ENCODE measurements at places on chromosomes 1 and 21.
A peak's percentile ranks its signal among the peaks of the same experiment; 100 is the strongest.

- no peak for DNase-seq
These were observed 122.8 kb upstream of the USP24 start for GRCh38 chr1:55337801-55338447.

DNA sequence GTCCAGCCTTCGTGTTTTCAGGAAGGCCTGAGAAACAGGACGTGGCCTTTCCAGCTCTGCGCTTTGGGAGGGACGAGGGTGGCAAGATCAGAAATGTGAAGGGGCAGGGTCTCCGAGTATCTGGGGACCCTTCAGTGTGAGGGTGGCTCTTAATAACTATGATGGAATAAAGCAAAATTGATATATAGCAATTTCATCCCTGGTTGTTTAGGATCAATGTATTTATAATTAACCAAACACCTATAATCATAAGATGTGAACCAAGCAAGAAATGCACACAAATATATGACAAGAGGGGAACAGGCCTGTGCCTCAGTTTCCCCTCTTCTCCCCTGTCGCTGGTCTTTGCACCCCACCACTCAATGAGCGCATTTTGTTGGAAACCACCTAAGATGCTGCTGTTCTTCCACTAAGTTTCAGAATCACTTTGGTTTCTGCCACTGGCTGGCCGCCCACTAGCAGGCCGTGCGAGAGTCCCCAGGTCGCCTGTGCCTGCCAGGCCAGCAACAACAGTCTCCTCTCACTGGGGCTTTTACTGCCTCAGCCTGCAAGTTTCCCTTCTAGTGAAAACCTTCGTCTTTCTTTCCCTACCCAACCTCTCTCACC is 36.6 kb downstream of the UBASH3A start:
- DNase-seq, result no peak

GRCh38 chr1:211687462-211688215 is 12.2 kb upstream of the NEK2 start:
- DNase-seq, result no peak

- no peak for DNase-seq
These were observed 141.5 kb downstream of the KAZN start for GRCh38 chr1:14740016-14740415.

DNA sequence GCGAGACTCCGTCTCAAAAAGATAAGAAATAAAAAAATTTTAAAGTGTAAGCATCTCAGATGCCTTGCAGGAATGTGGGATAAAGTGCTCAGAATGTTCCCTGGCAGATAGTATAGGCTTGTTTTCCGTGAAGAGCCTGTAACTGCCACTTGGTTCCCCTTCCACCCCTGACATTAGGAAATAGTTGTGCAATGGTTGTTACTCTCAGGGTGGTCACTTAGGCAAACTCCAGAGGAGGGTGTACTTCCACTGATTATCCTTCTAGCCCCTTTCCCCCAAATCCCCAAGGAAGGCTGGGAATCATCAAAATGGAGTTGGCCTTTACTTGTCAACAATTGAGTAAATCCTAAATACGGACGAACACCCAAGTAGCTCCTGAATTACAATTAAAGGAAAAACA is 10.4 kb downstream of the RPL11 start:
- DNase-seq, result no peak

GRCh38 chr1:3377166-3377565 is 77.3 kb upstream of the ARHGEF16 start:
- DNase-seq, result no peak

GRCh38 chr21:38903690-38904139 is 98.0 kb downstream of the ETS2 start:
- DNase-seq, result no peak

- peak; percentile 49 for DNase-seq
These were observed at the start of gene SH3D21 for GRCh38 chr1:36306210-36306901. Gene SH3D21, plus strand, starts transcription at chr1:36306368. Its CDS starts 53 bp downstream, at chr1:36306421.

DNA sequence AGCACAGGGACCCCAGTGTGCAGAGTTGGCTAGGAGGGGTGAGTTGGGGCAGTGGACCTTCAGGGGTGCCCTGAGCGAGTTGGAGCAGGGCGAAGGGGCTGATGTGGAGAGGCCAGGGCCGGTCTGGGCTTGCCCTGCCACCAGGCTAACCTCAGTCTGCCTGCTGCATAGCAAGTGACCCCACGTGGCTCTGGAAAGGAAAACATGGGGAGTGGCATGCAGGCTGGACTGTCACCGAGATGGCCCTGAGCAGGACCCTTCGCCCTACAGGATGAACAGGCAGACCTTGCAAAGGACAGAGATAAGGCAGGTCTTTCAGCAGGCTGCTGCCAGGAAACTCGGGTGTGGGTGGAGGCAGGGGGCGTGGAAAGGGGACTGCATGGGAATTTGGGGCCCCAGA is 51.5 kb downstream of the FOXO6 start:
- no peak for DNase-seq

- DNase-seq, result no peak
These were observed 5.1 kb downstream of the PMF1 start for GRCh38 chr1:156217871-156218270.

DNA sequence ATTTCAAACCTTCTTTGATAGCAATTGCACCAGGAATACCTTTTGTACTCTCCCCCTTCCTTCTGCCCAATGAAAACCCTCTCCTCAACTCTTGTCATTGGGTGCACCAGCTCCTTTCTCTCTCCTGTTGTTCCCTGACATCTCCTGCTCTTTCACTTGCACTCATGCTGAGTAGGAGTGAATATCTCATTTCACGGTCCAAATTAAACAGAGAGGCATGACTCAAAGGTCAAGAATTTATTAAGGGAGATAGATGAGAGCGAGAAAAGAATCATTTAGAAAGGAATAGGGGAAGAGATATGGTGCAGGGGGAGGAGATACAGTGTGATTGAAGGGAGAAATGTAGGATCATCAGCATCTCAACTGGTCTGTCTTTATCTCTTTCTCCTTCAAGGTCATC is 22.1 kb downstream of the AIM2 start:
- DNase-seq, result no peak

DNA sequence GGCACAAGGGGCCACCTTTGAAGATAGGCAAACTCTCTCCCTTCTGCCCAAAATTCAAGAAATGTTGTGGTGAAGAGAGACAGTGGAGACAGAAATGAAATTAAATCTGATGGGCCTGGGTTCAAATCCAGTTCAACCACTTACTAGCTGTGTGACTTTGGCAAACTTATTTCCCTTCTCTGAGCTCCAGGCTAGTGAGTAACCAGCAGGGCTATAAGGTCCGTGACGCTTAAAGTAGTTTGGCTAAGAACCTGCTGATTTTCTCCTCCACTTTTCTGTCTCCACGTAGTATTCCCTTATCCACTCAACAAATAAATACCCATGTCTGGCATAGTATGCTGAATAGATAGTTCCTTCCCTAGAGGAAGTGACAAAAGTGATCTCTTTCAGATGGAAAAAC is 1.9 kb downstream of the SLC2A1 start:
- no peak for DNase-seq

DNA sequence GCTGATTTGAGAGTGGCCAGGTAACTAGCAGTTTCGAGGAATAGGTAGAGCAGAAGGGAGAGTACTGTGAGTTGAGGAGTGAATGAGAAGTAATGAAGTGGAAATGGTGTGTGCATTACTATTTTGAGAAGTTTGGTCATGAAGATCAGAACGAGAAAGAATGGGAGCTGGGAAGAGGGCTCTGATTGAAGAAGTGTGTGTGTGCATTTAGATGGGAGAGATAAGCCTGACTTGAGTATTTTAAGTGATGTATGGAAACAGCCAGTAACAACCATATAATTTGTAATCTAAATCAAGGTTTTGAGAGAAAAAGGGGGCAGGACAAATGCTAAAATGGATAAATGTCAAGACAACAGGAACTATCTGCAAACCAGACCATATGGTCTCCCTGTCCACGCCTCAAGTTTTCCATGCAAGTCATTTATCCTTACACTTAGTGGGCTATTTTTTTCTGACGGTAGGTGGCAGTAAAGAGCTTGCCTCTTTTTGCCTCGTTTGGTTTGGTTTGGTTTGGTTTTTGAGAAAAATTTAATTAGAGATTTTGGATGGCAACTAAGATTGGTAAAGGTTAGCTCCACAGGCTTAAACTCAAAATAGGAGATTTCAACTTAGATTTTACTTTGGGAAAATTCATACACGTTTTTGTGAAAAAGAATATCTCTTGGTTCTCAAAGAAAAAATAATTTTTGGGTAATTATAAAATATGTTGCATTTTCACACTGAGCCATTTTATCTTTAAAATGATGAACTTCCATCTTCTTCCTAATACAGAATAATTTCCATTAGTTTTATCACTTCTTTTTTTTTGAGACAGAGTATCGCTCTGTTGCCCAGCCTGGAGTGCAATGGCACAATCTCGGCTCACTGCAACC is 9.5 kb upstream of the B3GALNT2 start:
- DNase-seq, result no peak

DNA sequence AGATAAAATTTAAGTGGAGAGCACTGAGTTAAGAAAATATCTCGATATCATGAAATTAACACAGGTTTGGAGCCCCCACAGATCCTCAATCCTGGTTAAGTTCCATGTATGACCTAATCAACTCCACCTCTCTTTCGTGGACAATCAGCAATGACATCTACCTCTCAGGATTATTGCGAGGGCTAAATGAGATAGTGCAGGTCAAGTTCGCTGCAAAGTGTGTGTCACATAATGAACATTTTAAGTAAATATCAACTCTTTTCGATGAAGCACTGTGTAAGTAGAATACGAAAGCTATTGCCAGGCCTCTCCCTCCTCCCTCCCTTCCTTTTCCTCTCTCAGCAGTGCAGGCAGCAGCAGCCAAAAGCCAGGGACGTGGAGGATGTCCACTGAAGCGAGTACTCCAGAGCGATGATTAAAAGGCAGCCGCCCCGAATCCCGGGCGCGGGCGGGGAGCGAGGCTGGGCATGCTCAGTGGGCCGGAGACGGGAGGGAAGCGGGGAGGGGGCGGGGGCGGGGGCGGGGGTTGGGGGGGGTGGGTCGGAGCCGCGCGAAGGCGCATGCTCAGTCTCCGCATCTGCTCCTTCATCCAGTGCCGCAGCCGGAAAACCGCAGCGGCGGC is at the start of gene CAMSAP2:
Gene CAMSAP2, plus strand, starts transcription at position 567 of the 622 bp plus-strand sequence. CDS start 935 bp downstream, outside the sequence.
- peak; percentile 67 for DNase-seq

DNA sequence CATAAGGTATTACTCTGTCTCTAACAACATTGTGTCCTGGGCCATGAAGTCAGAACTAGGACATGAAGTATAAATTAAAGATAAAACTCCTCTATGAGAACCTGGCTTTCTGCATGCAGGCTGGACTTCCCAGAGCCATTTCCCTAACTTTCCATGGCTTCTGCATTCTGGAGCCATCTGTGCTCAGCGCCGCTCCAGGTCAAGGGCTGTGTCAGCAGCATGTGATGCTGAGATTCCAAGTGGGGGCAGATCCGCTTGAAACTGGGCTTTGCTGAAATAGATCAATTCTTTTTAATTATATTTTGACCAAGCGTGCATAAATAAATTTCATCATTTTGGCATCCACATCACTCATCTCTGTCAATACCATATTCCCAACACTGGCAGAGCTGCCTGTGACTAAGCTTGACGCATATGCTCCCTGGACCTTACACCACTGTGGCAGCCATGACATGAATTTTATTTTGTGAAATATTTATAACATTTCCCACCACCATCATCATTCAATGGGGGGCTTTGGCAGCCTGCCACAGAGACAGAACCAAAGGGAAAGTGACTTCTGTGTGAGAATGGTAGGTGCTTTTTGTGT is 110.4 kb upstream of the KCNK1 start:
- DNase-seq, result no peak

DNA sequence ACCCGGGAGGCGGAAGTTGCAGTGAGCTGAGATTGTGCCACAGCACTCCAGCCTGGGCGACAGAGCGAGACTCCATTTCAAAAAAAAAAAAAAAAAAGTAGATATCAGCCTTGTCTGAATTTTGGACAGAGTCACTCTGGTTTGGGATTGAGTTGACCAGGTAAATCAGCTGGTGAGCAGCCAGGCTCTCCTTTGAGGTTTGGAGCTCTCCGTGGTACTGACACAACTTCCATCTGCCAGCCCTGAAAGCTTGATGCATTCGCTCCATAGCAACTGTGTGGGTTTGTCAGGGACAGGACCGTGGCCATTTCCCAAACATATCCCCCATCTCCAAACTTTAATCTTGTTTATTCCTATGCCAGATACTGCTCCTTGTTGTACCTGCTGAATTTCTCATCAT is 155.2 kb downstream of the DMRTA2 start:
- DNase-seq, result no peak

GRCh38 chr1:201653233-201653632 is 114.3 kb downstream of the NAV1 start:
- DNase-seq, result no peak

GRCh38 chr21:34020005-34020847 is 53.2 kb upstream of the MRPS6 start:
- DNase-seq, result no peak

- DNase-seq, result no peak
These were observed 460.1 kb upstream of the RUNX1 start for GRCh38 chr21:35509001-35509704.

DNA sequence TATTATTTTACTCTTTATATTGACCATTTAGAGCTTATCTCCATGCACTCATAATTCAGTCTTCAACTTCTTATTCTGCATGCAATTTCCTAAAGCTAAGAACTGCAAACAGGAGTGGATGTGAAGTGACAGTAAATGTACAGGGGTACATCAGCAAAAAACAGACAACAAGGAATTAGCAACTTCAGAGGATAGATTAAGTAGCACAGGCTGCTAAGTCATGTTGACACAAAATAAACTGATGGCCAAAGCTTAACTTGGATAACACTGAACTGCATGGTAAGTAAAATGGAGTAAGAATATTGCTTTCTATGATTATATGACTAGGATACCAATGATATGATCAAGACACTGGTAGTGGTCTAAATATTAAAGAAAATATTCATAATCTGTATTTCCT is 66.5 kb downstream of the USP24 start:
- DNase-seq, result no peak

All from stimulated activated CD4-positive, alpha-beta T cell treated with anti-CD3 and anti-CD28 coated beads, Interleukin-12 subunit alpha, Interleukin-12 subunit beta, amount 100 ng/mL, for 4 hours (primary cell).